ENCODE measurements at places on chromosomes 6 and 20.
A peak's percentile ranks its signal among the peaks of the same experiment; 100 is the strongest.

DNA sequence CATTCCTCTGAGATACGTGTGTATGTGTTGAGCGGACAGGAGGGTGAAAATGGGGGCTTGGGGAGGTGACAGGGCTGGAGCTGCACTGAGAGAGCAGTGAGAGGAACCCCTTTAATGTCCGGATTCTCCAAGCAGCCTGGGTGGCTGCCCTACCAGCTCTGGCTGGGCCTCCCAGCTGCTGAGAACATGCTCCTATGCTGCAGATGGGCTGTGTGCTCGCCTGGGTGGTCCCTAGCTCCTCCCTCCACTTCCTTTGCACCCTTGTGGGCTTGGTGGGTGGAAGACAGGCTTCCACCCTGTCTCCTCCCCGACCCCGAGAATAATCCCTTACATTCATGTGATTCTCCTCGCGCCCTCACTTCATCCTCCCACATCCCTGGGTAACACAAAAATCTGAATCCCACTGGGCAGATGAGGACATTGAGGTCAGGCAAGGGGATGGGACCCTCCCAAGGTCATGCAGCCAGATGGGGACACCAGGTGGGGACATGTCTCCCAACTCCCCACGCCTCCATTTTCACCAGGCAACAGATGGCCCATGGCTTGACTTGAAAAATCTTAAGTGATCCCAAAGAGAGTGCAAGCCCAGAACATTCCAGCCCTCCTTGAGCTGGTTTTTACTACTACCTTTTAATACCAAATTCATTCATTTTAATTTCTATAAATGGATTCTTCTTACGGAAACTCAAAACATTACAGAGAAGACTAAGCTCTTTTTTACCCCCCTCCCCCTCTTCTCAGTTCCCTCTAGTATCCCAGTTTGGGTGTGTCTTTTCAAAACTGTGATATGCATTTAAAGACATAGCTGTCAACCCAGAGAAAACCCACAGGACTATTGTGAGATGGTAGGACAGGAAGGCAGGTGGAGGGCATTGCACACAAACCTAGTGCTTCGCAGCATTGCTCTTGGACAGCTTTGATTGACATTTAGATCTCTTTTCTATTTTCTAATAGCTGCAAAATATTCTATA, 5.0 kb upstream of the PDRG1 start:
- DNase-seq: no peak

GRCh38 chr6:41546475-41546865, 289 bp downstream of the FOXP4 start:
- DNase-seq: peak; percentile 79

DNA sequence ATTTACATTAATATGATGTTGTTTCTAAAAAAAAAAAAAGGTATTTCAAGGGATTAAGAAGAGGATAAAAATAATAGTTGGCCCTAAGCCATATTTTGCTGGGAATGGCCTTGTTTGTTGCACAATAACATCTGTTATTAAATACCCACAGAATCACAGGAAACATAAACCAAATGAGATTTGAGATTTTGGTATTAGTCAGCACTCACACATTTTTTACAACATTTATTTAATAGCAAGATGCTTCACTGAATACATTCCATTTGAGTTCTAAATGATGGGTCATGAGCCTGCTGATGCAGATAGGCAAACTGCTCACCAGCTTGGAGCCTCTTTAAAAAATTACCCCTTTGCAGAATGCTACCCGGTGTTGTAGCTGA, 92.9 kb upstream of the ENPP5 start:
- DNase-seq: no peak

DNA sequence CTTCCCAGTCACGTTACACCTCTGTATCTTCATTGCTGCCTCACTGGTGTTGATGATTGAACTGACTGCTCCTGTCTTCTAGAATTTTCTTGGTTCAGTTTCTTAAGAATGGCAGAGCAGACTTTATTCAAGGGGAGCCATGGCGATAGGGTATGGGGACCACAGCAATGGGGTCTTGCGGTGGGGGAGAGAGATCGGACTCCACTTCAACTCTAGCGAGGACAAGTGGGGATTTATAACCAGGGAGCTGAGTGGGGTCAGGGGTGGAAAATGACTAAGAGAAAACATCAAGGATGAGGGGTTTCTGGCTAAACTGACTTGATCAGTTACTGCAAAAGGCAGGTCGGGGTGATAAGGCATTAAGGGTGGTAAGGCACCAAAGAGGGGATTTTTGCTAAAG, 156.4 kb downstream of the CD83 start:
- DNase-seq: no peak

DNA sequence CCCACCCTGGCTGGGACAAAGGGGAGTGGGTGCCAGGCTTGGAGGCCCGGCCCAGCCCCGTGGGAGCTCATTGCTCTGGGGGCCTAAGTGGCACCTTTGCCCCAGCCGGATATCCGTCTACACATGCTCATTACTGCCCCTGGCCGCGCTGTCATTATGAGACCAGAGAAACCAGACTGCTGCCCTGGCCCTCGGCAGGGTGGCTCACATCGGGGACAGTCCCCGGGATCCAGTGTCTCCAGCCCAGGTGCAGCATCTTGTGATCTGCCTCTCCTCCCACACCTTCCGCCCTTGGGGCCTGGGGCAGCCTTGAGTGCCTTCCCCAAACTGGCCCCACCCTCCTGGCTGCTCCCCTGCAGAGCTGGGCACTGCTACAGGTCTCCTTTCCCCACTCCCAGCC, 4.9 kb downstream of the SRMS start:
- DNase-seq: no peak

DNA sequence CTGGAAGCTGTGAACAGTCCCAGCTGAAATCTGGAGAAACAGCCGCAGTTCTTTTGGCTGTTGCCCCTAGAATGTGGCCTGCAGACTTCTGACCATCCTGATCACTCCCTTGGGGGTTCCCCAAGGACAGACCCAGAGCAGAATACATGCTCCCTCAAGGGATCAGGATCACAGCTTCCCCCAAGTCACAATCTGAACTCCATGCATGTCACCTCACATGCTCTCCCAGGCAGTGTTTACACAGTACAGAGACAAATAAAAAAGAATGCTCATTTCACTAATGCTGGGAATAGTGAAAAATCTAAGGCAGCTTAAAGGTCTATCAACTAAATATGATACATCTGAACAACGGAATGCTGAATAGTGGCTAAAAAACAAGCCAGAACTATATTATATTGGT, 20.5 kb downstream of the SPAG4 start:
- no peak for DNase-seq

- no peak for DNase-seq
Measured at GRCh38 chr20:2230726-2231488, 64.9 kb upstream of the TGM3 start.

GRCh38 chr6:15770347-15771143, 107.7 kb upstream of the DTNBP1 start:
- DNase-seq: no peak

- DNase-seq: peak; percentile 68
Measured at GRCh38 chr20:399182-399707, 8.9 kb upstream of the RBCK1 start.

GRCh38 chr6:138590796-138591709, 91.8 kb upstream of the NHSL1 start:
- peak; percentile 38 for DNase-seq

GRCh38 chr6:135555550-135555949, 58.0 kb upstream of the AHI1 start:
- DNase-seq: no peak

Data from erythroblast (primary cell).